ENCODE measurements at places on chromosomes 12 and 14.

DNA sequence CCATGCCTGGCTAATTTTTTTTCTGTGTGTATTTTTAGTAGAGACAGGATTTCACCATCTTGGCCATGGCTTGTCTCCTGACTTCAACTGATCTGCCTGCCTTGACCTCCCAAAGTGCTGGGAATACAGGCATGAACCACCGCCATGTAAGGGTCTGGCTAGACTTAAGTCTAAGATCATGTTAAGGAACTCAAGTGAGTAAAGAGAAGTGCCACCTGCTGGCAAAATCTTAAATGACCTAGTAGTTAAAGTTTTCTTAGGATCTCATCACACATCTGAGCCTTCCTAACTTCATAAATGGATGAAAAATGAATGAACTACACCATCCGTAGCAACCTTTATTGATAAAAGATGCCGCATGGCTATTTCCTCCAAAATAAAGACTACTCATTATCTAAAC, 1.7 kb upstream of the C12orf56 start:
- peaks cover 10% of the 10 kb centered on the region for H3K4me1 ChIP-seq
- no peaks in the 10 kb centered on the region for H3K36me3 ChIP-seq
- H3K27ac ChIP-seq = no peak overlapping the region
- no peak for DNase-seq
- H3K27me3 ChIP-seq = no peaks in the 10 kb centered on the region
- H3K4me3 ChIP-seq = no peak overlapping the region

DNA sequence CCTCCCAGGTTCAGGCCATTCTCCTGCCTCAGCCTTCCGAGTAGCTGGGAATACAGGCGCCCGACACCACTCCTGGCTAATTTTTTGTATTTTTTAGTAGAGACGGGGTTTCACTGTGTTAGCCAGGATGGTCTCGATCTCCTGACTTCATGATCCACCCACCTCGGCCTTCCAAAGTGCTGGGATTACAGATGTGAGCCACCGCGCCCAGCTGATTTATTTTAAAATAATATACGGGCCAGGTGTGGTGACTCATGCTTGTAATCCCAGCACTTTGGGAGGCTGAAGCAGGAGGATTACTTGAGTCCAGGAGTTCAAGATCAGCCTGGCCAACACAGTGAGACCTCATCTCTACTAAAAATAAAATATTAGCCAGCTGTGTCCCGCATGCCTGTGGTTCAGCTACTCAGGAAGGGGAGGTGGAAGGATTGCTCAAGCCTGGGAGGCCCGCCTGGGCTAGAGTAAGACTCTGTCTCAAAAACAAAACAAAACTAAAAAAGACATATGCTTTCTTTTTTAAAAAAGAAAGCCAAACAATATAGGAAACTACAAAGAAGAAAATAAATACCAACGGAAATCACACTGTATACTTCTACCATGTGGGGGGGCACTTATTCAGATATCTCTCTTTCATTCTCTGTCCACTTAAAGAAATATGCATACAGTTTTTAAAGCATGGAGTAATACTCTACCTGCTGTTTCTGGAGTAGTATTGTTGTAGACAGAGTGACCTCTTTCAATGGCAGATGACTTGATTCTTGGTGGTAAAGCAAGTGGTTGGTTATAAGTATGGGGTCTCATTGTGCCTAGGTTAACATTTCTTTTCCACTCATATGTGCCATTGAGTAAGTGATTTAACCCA, 930 bp upstream of the MIA2 start:
- H3K27me3 ChIP-seq = no peaks in the 10 kb centered on the region
- peaks cover 10% of the 10 kb centered on the region for H3K4me1 ChIP-seq
- H3K4me3 ChIP-seq = no peak overlapping the region
- no peaks in the 10 kb centered on the region for H3K36me3 ChIP-seq

GRCh38 chr12:59452259-59452658, 143.6 kb upstream of the SLC16A7 start:
- no peak for DNase-seq
- no peaks in the 10 kb centered on the region for H3K36me3 ChIP-seq
- H3K4me1 ChIP-seq = peaks cover 5% of the 10 kb centered on the region
- H3K27ac ChIP-seq = no peak overlapping the region
- H3K27me3 ChIP-seq = no peaks in the 10 kb centered on the region
- no peak overlapping the region for H3K4me3 ChIP-seq

GRCh38 chr12:110320550-110320949, 39.5 kb downstream of the ATP2A2 start:
- no peak overlapping the region for H3K27ac ChIP-seq
- H3K4me3 ChIP-seq = no peak overlapping the region
- no peaks in the 10 kb centered on the region for H3K4me1 ChIP-seq
- no peaks in the 10 kb centered on the region for H3K27me3 ChIP-seq
- H3K36me3 ChIP-seq = peaks cover 5% of the 10 kb centered on the region
